ENCODE measurements at places on chromosomes 5 and 9. TPM values are rescaled to one million over a fixed set of nuclear protein-coding genes. Genes with fewer than 3 reads are reported as not detected.

Gene EGFLAM
- 2.9 TPM for total RNA-seq

DNA sequence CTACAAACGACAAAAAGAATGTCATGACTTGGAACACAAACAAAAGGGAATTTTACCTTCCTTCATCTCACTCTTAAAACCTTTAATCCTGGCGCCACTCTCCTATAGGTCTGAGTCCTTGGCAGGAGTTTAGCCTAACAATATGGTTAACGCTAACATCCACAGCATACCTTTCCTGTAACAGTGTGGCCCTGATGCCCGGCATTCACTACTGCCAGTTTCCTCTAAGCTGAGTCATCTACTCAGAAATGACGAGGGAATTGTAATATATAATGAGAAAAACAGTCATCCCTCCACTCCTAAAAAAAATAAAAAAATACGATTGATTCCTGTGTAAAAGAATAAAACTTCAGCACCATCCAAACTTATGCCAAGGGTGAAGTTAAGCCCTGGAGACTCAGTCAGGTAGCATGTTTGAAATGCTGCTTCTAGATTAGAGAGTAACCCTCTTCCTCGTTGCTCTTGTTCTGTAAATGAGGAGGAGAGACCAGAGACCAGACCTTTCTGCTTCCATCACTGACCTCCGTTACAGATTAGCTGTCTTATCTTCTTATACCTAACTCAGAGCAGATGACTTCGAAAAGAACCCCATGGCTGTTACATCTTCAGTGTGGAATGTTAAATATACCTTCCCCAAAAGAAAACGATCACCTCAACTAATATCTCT is 37.4 kb downstream of the CCDC125 start:
- no peak for DNase-seq

DNA sequence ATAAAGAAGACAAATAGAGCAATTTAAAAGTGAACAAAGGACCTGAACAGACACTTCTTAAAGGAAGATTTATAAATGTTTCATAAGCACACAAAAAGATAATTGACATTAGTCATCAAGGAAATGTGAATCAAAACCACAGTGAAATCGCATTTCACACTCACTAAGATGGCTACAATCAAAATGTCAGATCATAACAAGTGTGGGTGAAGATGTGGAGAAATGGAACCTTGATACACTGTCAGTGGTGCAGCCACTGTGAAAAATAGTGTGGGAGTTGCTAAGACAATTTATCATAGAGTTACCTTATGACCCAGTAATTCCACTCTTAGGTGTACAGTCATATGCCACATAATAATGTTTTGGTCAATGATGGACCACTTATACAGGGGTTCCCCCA is 54.5 kb upstream of the HTR4 start:
- no peak for DNase-seq

- DNase-seq = no peak
These were observed 303.5 kb downstream of the IRX1 start for GRCh38 chr5:3899093-3899492.

Gene NTNG2
- 16.3 TPM for total RNA-seq

GRCh38 chr5:139569270-139569955 is 8.3 kb downstream of the UBE2D2 start:
- no peak for DNase-seq

DNA sequence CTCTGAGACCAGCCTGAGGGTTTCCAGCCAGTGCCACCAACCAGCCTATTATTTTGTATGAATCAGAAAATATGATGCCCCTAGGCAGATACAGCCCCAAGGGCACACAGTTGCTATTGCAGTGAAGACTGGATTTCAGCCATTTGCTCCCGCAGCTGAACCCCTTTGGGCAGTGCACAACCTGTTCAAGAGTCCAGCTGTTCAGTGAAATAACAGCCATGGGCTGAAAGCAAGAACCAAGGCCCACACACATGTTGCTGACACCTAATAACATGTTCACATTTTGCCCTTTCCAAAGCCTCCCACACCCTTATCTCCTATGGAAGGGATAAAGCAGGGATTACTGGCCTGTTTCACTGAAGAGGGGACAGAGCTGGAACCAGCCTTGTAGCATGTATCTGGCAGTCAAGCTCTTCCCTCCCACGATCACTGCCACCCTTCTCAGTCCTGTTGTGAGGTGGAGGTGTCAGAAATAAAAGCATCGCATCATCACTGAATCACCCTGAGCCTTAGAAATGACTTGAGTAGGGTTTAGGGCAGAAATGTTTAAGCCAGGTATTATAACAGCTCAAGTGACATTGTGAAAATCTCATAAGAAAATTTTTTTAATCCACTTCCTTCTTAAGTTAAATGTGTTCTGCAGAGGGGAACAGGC is 137.1 kb upstream of the FSTL4 start:
- DNase-seq = no peak

DNA sequence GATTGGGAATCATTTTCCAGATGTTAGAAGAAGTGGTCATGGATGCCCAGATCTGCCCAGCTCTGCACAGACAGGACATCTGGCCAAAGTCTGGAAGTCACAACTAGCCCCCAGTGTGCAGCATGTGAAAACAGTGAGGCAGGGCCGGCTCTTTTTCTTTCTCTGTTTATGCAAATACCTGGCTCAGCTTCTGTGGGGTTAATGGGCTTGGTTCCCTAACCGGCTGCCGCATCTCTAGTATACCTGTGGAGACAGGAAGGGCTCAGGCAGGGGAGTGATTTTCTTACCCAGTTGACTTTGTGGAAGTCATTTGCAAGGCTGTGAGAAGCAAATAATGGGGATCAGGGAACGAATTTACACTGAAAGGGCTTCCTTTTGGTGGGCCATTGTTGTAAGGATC is 254.8 kb upstream of the PANK3 start:
- no peak for DNase-seq

Gene ADRB2
- 0.82 TPM for total RNA-seq

- no peak for DNase-seq
These were observed 91.0 kb upstream of the DAPK1 start for GRCh38 chr9:87406543-87407166.

All from frontal cortex (tissue), 4 donors.